ENCODE measurements at places on chromosomes 2 and 18.

DNA sequence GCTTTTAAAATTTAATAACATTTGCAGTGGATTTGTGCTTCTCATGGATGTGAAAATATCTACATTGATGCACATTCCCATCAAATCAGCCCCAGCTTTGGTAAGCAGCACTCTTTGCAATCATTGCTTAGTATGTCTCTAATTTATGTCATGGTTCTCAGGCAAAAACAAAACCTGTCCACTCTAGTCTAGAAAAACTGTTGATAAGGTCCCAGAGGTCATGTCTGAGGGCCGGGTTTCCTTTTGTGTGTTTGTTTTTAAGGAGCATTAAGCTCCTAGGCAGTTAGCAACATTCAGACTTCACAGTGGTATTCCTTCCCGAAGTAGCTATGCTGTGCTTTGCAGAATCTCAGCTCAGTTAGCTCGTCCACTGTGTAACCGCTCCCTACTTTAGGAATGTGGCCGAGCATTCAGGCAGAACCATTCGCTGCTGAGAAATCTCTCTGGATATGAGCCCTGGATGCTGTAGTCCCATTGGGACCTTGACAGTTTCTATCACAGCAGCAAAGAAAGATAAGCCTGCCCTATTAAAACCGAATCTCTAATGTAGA is 4.0 kb downstream of the DIPK1C start:
- DNase-seq, result no peak

DNA sequence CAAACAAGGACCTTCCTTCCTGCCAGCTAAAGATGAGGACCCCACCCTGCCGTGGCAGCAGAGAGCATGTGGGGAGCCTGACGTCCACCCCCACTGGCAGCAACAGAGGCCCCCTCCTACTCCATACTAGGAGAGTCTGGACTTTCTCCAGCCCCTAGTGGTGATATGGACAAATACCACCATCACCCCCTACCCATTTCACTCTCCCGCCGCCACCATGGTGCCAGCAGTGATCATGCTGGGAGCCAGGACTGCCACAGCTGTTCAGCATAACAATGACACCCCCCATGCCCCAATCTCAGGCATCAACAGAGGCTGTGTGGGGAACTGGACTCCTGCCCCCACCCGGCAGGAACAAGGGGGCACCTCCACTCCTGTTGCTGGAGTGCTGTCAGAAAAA is 42.7 kb upstream of the ATP9B start:
- DNase-seq, result no peak

DNA sequence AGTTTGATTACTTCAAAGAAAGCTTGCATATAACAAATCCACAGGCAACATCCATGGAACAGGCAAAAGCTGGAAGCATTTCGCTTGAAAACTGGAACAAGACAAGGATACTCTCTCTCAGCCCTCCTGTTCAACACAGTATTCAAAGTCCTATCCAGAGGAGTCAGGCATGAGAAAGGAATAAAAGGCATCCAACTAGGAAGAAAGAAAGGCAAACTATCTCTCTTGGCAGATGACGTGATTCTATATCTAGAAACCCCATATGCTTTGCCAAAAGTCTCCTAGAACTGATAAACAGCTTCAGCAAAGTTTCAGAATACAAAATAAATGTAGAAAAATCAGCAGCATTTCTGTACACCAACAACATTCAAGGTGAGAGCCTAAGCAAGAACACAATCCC is 34.1 kb upstream of the MC4R start:
- DNase-seq, result no peak

DNA sequence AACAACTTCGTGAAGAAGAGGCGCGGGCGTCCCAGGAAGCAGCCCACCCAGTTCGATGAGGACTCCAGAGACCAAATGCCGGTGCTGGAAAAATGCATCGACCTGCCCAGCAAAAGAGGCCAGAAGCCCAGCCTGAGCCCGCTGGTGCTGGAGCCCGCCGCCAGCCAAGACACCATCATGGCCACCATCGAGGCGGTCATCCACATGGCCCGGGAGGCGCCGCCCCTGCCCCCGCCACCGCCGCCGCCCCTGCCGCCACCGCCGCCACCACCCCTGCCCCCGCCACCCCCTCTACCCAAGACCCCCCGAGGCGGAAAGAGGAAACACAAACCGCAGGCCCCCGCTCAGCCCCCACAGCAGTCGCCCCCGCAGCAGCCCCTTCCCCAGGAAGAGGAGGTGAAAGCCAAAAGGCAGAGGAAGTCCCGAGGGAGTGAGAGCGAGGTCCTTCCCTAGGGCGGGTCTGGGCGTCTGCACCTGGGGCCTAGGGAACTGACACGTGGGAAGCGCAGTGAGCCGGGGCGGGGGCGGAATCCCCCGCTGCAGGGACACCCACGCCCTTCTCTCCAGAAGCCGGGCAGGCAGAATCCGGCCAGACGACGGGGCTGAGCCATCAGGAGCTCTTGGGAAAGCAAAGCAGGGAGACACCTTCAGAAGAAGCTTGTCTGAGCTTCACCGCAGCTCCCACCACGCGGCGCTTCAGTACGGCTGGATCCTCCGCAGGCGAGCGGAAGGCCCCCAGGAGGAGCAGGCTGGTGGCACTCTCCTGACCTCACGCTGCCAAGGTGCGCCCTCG is 382.8 kb downstream of the SETBP1 start:
- no peak for DNase-seq

- no peak for DNase-seq
These were observed 447.9 kb downstream of the TDRD15 start for GRCh38 chr2:21571686-21572085.

DNA sequence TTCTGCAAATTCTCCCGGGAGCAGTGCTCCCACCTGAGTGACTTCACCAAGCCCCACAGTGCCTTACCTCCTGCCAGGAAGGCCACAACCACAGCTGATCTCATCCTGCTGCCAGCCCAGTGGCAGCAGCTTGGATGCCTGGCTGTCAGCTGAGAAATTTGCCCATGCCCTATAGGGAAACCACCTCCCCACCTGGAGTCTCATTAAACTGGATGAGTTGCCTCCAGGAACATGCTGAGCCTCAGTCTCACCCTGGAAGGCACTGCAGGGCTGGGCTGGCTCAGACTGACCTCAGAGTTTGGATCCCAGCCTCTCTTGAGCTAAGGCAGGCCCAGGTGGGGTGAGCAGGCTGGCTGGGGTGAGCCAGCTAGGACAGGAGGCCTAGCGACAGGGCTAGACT is 23.3 kb downstream of the REEP1 start:
- DNase-seq, result no peak

DNA sequence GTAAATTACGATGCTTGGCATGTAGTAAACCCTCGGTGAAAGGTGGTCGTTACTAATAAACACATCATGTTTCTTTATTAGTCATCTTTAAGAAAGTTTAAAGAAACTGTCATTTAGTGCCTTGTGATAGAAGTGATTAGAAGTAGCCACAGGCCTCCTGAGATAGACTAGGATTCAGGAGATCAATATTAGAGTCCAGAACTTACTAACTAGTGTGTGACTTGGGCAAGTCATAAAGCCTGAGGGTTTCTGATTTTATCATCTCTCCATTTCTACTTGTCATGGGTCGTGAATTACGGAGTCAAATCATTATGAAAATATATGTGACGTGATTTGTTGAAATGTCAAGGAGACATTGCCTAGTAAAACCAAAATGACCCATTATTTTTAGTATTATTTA is 6.7 kb downstream of the RPE start:
- DNase-seq, result no peak

GRCh38 chr2:24080701-24081100 is 3.9 kb downstream of the TP53I3 start:
- DNase-seq, result no peak

DNA sequence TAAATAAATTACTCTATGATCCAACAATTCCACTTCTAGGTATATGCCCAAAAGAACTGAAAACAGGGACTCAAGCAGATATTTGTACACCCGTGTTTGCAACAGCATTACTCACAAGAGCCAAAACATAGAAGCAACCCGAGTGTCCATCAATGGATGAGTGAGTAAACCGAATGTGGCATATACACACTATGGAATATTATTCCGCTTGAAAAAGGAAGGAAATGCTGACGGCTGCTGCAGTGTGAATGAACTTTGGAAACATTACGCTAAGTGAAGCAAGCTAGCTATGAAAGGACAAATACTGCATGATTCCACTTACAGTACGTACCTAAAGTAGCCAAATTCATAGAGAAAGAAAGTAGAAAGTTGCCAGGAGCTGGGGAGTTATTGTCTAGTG is 32.2 kb downstream of the MREG start:
- no peak for DNase-seq

GRCh38 chr2:215020283-215020682 is 118.1 kb downstream of the ABCA12 start:
- DNase-seq, result no peak

GRCh38 chr2:146666340-146666739 is 1178.5 kb upstream of the ACVR2A start:
- DNase-seq, result no peak

- DNase-seq, result no peak
These were observed 10.4 kb downstream of the PAIP2B start for GRCh38 chr2:71216501-71216900.

DNA sequence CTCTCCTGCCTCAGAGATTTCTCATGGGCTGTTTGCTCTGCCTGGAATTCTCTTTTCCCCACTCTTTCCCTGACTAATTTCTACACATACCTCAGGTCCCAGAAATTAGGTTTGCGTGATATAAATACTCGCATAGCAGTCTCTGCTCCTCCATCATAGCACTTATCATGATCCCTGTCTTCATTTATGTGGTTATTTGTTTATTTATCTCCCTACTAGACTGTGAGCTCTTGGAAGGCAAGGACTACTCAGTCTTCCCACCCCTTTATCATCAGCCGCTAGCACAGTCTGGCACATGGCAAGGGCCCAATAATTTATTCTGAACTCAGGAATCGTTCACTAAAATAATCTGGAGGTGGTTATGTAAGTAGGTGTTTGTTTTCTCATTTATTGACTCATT is 79.3 kb downstream of the ADCYAP1 start:
- no peak for DNase-seq

- no peak for DNase-seq
These were observed 50.0 kb downstream of the KCNG2 start for GRCh38 chr18:79847606-79848293.

GRCh38 chr2:9360110-9360509 is 63.2 kb downstream of the ITGB1BP1 start:
- no peak for DNase-seq

GRCh38 chr2:15757820-15758586 is 166.3 kb downstream of the DDX1 start:
- DNase-seq, result no peak

DNA sequence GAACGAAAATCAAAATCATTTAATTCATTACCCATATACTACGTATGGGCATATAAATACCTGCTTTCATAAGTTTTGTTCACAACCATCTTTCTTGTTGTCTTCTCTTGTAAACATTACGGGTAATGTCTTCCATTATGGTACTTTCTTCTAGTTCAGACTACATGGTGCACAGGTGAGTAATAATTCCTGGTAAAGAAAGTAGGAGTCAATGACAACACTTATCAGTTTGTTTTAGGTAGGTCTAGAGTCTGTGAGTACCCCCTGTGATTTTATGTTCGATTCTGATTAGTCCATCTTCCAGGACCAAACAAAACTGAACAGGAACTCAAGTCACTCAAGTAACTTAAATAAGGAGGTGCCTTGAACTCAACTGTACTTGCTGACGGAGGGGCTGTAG is 25.2 kb upstream of the CTLA4 start:
- no peak for DNase-seq

DNA sequence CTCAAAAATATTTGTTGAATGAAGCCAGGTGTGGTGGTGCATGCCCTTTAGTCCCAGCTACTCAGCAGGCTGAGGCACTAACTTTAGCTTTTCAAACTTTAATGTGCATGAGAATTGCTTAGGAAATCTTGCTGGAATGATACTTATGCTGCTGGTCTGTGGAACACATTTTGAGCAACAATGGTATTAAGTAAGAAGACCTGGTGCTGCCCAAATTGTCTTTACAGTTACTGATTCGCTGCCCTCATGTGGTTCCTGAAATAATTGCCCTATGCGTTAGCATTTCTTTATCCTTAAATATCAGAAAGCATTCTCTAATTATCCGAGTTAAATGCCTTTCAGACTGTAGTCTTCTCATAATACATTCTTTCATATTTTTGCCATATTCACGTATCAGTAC is 76.0 kb upstream of the SESTD1 start:
- DNase-seq, result no peak

- DNase-seq, result no peak
These were observed 1599.3 kb upstream of the PIK3C3 start for GRCh38 chr18:40355726-40356125.

DNA sequence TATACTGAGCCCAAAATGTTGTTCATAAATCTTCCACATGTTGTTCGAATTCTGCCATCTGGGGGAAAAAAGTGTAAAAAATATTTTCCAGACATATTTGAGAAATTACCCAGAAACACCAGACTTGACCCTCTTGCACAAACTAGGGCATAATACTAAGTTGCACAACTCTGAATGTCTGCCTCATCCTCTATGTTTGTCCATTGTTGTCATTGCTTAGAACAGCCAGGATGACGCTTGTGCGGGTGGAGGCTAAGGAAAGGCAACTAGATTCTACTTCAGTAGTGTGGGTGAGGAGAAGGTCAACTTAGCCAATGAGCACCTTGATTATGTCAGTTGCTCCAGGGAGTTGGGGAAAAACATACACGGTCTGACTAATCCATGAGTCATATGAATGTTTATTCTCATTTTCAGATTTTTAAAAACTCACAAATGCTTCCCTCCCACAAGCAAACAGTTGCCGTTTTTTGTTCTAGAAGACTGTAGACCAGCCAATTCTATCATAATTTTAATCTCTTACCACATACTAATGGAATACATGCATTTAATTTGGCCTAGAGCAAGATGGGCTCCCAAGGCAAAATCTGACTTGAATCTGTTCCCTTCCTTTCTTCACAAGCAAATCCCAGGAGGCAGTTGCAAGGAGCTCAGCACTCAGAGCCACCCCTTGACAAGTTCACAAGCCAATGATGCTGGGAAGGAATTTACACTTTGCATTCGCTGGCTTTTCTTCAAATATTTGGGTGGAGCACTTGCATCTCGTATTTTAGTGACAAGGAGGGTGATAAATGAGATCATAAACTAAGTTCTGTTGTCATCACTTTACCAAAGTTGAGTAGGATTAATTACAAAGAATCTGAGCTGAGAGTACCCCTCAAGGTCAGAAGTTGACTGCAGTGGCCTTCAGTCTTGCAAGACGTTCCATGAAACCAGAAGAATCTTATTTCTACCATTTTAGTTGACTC is 163.2 kb upstream of the TWIST2 start:
- no peak for DNase-seq

DNA sequence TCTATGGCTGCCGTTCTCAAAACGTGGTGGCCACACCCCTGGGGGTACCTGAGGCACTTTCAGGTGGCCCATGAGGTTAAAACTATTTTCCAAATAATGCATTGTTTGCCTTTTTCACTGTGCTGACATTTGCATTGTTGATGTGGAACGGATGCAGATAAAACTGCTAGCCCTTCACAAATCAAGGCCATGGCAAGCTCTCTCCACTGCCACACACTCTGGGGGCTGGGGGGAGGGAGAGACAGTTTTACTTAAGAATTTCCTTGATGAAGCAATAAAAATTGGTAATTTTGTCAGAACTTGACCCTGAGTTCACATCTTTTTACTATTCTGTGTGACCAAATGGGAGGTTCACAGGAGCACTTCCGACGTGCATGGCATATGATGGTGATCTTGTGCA is 22.0 kb upstream of the TGIF1 start:
- no peak for DNase-seq
